Activated T-helper 17 cell treated with anti-CD3 and anti-CD28 coated beads, Interleukin-2, amount 50 U/mL, for 72 hours (primary cell): ENCODE measurements at places on chromosomes 2 and 18. TPM values are rescaled to one million over a fixed set of nuclear protein-coding genes. Genes with fewer than 3 reads are reported as not detected.

RND3 gene
- total RNA-seq: not detected

- ATAC-seq: no peak
These were observed 124.3 kb upstream of the PELI1 start for GRCh38 chr2:64268330-64269048.

CELF4 gene
- not detected for total RNA-seq

CCDC121 gene
- total RNA-seq: 0.26 TPM

EFR3B gene
- total RNA-seq: 0.40 TPM

GFPT1 gene
- 43.8 TPM for total RNA-seq

DNA sequence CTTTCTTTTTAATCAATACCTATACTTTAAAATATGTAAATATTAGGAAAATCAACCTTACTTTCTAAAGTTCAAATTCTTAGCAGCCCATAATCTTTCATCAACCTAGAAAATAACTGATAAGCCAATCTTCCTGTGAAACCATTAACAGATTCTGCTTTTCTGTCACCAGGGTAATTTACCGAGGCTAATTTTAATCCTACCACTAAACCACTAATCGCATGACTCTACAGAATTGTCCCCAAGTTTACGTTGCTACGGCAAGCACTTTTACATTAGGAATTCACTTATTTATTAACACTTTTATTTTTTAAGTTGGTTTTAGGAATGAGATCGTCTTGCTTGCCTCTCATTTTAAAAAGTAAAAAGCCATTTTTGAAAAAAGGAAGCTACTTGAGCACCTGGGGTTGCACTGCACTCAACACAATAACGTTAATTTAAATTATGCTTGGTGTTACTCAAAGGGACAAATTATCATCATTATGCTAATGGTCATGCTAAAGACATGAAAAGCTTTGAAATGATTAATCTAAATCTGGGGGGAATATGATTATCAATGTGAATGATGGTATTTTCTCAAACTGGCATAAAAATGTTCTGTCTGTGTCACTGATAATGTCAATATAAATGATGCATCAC is 10.2 kb downstream of the ZNF516 start:
- ATAC-seq: no peak

GRCh38 chr2:235677276-235677788 is 183.5 kb downstream of the AGAP1 start:
- no peak for ATAC-seq

DNA sequence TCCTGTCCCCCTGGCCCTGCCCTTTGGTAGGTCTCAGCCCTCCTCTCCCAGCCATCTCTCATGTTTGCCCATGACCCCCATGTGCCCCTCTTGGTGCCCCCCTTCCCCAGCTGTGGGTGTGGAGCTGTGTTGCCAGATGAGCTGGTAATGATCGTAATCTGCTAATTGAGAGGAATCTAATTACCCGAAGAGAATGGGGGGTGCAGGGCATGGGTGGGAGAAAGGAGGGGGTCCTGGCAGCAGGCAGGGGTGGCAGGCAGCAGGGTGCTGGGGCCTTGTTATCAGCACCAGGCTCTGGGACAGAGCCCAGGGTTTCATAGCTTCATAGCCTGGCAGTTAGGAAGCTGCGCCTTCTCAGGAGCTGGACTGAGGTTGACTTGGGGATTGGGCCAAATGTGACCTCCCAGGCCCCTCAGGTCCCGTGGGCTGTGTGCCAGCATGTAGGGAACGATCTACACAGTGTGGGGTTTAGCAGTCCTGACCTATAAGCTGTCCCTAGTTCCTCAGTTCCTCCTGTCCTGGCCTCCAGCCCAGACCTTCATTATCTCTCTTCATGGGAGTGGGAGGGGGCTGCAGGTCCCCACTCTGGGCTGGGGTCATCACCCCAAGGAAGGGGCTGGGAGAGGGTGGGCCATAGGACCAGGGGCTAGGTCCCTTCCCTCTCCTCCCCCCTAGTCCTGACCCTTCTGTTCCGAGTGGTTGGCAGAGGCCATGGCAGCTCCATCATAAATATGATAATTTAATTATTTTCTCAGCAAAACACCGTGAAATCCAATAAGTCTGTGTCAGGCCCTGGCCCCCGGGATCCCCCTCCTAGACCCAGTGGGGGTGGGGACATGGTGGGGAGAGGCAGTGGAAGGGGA is 6.5 kb upstream of the ASIC4 start:
- no peak for ATAC-seq

CIDEA gene
- total RNA-seq: not detected

GRCh38 chr2:86414996-86415395 is 26.2 kb upstream of the KDM3A start:
- no peak for ATAC-seq

DNA sequence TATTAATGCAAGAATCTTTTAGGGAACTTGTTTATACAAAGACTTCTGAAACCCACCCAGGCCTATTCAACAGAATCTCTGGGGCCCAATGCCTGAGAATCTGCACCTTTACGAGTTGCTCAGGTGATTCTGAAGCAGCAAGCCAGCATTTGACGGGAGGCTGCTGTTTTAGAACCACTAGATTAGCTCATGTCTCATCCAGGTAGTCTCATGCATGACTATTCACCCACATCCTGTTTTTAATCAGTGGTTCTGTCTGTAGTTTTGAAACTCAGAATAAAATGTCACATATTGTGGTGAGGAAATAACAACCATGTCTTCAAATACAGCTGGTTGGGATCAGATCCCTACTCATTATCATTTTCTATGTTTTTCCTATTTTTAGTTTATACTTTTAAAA is 39.5 kb downstream of the CYTIP start:
- peak; percentile 98 for ATAC-seq

DPP10 gene
- total RNA-seq: not detected

DNA sequence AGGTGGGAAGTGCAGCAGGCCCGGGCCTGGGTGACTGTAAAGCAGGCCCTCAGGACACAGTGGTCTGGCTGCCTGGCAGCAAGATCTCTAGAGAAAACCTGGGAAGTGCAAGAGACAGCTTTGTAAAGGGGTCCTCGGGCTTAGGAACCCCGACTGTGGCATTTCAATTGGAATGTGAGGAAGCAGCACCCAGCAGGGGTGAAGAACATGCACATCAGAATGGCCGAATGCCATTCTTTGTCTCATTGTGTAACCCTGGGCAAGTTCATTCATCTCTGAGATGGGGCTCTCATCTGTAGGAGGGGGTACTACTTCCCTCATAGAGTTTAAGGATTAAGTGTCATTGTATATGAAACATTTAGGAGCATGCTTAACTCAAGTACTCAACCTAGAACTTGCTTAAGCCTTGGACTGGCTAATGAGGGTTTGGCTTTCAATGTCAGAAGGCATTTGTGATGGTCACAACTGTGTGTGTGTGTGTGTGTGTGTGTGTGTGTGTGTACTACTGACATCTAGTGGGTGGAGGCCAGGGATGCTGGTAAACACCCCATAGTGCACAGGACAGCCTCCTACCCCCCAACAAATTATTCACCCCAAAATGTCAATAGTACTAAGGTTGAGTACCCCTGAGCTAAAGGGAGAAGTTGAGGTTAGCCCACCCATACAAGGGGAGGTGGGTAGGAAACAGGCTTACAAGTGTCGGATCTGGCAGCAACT is 29.3 kb downstream of the MEX3C start:
- ATAC-seq: no peak

ADCYAP1 gene
- total RNA-seq: not detected

- no peak for ATAC-seq
These were observed 1084.7 kb upstream of the LRRTM1 start for GRCh38 chr2:81389203-81389602.

DNA sequence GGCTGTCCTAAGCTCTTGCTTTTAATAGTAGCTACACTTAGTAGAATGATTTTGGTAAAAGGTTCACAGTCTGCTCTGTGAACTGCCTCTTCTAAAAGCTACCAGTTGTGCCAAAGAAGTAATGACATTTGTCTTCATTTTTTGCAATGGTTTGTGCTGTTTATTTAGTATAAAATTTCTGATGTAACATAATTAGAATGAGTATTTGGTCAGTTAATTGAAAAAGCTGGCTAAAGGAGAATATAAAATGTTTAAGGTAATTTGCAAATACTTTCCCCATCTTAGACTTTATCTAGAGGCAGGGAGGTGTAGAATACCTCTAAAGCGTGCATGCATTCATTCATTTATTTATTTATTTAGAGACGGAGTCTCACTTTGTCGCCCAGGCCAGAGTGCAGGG is 71.3 kb downstream of the PHLPP1 start:
- no peak for ATAC-seq

DNA sequence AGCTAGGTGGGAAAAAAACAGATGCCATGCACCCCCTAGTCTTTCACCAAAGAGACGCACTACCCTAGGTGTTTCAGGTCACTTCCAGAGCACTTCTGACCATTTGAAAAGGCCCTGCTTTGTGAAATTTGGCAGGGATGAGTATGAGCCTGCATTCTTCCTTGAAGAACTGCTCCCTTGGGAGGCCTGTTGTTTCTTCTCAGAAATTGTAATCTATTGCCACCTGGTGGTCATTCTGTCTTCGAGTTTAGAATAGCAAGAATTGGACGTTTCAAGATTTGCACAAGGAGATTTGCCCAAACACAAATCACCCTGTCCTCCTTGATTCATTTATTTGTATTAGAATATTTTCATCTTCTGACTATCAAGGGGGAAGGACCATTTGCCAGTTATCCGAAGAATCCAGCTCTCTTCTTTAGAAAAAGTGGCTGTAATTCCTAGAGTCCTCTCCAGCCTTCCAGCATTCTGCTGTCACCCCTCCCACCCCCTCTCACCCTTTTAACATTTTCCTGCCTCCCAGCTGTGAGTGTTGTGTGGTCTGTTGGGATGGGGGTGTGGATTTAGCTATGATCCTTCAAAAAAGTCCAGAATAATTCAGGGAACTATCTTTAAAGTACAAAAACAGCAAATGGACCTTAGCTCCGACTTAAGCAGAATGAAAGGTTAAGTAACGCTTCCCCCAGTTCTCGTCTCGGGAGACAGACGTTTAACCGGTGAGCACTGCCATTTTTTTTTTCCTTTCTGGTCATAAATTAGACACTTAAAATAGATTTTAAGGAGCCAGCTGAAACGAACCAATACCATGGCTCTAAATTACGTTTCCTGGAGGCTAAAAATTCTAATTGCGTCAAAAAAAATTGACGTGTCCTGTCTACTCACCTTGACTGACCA is 3.7 kb upstream of the GAD1 start:
- no peak for ATAC-seq

DNA sequence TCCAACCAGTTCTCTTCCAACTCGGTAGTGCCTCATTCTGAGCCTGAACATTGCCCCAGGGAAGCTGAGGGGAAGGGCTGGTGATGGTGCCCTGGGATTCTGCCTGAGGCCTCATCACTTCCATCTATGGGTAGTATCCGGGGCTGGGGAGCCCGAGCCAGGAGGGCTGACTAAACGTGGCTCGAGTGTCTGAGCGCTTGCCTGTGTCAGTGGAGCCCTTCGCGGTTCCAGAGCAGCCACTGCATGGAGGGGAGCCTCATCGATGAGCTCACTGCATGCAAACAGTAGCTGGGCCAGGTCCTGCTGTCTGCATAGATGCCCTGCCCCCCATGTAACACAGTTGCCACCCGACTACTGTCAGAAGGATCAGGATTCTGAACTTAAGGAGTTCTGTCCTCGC is 129.3 kb downstream of the GLI2 start:
- ATAC-seq: no peak

DNA sequence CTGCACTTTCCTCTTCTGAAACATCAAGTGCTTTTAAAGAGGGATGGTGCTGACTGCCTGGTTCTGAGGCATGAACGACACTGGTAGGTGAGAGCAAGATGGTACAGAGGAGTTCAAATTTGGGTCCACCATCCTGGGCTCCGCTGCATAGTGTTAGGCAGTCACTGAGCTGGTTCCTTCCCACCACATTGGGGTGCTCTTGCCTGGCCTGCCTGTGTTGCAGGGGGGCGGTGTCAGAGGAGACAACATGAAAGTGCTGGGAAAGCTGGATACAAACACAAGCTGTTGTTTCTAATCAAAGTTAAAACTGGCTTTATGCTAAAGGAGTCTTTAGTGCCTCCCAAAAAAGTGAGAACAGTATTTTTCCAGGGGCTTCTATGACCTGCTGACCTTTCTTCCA is 258.1 kb downstream of the GBX2 start:
- no peak for ATAC-seq

GRCh38 chr2:1192121-1192520 is 221.1 kb upstream of the TPO start:
- ATAC-seq: no peak

DNA sequence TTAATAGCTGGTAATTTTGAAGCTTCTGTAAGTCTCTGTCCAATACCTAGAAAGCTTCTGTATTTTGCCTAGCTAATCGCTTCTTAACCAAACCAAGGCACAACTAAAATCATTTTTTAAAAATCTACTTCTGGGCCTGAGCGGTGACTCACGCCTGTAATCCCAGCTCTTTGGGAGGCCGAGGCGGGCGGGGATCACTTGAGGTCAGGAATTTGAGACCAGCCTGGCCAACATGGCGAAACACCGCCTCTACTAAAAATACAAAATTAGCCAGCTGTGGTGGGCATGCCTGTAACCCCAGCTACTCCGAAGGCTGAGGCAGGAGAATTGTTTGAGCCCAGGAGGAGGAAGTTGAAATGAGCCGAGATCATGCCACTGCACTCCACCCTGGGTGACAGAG is 148.6 kb upstream of the FIGN start:
- no peak for ATAC-seq

DNA sequence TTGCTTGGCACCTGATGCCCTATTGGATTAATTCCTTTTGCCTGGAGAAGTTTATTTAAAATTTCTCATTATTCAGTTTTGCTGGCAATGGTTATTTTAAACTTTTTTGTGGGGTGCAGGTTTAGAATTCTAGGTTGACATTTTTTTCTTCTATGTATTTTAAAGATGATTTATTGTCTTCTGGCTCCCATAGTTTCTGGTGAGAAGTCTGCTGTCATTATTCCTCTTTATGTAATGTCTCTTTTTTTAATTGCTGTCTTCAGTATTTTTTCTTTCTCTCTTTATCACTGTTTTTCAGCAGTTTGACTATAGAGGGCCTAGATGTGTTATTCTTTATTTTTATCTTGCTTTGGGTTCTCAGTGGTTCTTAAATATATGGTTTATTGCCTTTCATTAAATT is 182.2 kb upstream of the STON1 start:
- no peak for ATAC-seq

- ATAC-seq: no peak
These were observed 68.8 kb downstream of the SH3RF3 start for GRCh38 chr2:109197491-109198418.

GRCh38 chr18:61093965-61094364 is 239.3 kb upstream of the CDH20 start:
- no peak for ATAC-seq

AQP4 gene
- total RNA-seq: not detected

- no peak for ATAC-seq
These were observed 22.7 kb downstream of the KCNF1 start for GRCh38 chr2:10934308-10934978.

GRCh38 chr2:64168756-64169155 is 24.5 kb upstream of the PELI1 start:
- ATAC-seq: no peak
